ENCODE measurements at places on chromosomes 5 and 9.

DNA sequence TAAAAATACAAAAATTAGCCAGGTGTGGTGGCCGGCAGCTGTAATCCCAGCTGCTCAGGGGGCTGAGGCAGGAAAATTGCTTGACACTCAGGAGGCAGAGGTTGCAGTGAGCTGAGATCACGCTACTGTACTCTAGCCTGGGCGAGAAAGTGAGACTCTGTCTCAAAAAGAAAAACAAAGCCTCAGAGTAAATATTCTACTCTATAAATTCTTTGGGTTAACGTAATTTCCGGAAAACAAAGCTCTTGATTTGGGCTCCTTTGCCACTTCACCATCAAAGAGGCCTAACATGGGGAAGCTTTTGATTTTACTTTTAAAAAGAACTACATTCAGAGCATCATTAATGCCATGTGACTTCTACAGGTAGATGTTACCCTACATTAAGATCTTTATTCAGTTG, 103.1 kb downstream of the SERINC5 start:
- no peak for DNase-seq

GRCh38 chr5:34491251-34491620, 164.9 kb upstream of the RAI14 start:
- DNase-seq = peak; percentile 48

GRCh38 chr5:115192098-115192497, 22.4 kb upstream of the TRIM36 start:
- DNase-seq = no peak

GRCh38 chr5:17340819-17341218, 123.4 kb downstream of the BASP1 start:
- DNase-seq = no peak

DNA sequence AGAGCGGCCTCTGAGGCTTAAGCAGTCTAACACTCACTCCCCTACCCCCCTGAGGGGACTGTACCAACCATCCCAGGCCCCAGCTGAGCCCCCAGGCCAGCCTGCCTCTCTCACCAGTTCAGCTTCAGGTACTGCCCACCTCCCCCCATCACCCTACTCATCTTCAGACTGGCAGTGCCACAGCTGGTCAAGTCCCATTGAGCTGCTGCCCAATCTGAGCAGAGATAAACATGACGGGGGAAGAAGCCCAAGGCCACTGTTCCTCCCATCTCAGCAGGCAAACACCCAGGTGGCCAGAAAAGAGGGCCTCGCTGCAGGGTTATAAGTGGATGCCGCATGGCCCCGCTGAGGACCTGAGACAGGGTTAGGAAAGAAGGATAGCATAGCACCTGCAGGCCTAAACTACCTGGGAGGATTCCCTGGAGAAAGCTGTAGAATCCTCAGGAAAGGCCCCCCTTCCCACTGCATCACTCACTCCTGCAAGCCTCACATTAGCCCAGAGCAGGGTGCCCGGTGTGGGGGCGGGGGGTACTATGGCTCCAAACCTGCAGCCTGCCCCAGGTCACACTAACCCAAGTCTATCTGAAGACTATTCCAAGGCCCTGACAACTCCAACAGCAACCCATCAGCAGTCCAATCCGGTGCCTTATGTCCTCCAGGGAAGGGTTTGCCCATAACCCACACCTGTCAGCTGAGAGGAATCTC, 3.6 kb downstream of the B4GALT1 start:
- DNase-seq = no peak

DNA sequence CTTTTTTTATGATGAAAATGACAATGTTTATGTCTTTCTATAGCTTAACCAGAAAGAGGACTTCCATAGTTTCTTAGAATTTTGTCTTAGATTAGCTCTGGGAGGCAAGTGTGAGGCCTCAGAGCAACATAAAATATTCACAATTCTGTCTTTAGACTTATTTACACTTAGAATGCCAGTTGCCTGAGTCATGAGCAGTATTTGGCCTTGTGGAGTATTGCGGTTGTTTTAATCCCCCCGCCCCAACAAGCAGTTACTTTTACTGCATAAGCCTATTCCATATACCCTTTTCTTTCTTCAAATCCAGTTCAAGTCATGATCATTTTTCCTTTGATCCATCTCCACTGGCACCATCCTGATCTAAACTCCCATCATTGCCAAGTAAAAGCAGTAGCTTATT, 198.0 kb upstream of the EGFLAM start:
- DNase-seq = no peak

Measured in SJCRH30 (cell line).